ENCODE measurements at places on chromosomes 16 and 17. TPM values are rescaled to one million over a fixed set of nuclear protein-coding genes. Genes with fewer than 3 reads are reported as not detected.

- no peak for DNase-seq
These were observed 28.4 kb downstream of the SBK1 start for GRCh38 chr16:28320741-28321140.

- DNase-seq = no peak
These were observed at the start of gene VAMP2 for GRCh38 chr17:8162233-8162996. Gene VAMP2 (minus strand): TSS chr17:8162948. CDS start chr17:8162879, 69 bp downstream.

- DNase-seq = peak; percentile 73
These were observed 677 bp upstream of the RANGRF start for GRCh38 chr17:8287651-8288335.

- no peak for DNase-seq
These were observed 21.3 kb downstream of the CYLD start for GRCh38 chr16:50763211-50763610.

- DNase-seq = no peak
These were observed 29.9 kb upstream of the PRM1 start for GRCh38 chr16:11310997-11311561.

DNA sequence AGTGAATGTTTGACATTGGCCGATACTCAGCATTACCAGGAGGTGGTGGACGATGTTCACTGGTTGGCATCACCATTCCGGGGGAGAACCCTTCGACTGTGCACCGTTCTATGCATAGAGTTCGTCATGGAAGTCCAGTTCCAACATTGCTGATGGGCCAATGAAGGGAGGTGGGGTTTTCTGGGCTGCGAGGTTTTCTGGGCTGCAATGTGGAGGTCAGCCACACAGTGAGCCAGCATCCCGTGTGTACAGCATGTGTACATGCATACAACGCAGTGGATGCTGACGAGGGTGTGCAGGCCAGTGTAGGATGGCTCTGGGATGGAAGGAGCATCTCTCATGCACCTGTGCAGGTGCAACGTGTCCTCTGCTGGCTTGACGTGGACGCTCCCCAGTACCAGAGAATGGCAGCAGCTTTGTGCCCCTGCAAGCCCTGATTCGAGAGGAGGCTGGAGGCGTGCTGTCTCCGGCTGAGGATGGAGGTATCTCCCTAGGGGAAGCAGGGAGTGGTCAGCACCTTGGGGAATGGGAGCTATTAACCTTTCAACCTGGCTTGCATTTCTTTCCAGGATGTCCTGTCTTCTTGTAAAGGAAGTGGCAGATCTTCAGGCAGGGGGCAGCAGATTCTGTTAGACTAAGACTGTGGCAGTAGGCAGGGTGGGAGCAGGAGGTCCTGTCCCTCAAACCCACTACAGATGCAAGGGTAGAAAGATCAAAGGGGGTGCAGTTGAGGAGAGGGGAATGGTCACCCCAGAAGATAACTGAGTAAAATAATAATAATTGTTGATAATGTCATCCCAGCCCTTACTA, 98.2 kb downstream of the CYLD start:
- no peak for DNase-seq

ZSWIM7 gene
- total RNA-seq = 21.0 TPM

HBM gene
- total RNA-seq = not detected

ACE gene
- total RNA-seq = 4.3 TPM

All from kidney (tissue), 22 donors.